Activated naive CD4-positive, alpha-beta T cell (primary cell): ENCODE measurements at places on chromosomes 1 and 21.

DNA sequence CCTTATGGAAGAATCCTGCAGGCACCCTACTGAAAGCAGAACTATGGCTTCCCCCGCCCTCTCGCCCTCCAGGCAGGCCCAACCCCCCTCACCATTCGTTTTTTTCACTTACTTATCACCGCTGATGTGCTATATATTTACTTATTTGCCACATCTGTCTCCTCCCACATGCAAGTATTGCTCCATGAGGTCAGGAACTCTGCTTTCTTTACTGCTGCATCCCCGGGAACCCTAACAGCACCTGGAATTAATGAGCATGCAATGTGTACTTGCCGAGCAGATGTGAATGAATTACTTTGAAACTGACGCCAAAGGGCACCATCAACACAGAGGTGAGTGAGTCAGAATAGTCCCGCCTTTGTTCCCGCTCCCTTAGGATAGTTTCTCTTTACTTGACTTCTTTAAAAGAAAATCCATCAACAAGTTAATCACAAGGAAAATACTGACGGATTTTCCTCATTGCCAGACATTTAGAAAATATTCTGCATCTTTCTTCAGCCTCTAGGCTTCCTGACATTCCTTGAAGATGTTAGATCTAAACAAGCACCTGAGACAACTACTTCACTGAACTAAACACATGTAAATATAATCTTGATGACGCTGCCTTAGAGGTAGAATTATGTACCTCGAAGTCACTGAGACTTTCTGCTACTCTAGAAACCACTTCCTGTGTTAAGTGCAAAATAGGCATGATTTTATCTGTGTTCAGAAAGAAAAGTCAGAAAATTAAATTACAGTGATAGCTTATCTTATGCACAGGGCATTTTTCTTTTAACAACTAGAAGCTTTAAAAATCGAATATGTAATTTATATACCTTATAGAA is 17.5 kb upstream of the RAB4A start:
- no peak for DNase-seq

GRCh38 chr1:29858646-29859045 is 622.3 kb downstream of the PTPRU start:
- DNase-seq, result no peak

GRCh38 chr1:1298861-1299685 is 8.7 kb downstream of the ACAP3 start:
- no peak for DNase-seq

DNA sequence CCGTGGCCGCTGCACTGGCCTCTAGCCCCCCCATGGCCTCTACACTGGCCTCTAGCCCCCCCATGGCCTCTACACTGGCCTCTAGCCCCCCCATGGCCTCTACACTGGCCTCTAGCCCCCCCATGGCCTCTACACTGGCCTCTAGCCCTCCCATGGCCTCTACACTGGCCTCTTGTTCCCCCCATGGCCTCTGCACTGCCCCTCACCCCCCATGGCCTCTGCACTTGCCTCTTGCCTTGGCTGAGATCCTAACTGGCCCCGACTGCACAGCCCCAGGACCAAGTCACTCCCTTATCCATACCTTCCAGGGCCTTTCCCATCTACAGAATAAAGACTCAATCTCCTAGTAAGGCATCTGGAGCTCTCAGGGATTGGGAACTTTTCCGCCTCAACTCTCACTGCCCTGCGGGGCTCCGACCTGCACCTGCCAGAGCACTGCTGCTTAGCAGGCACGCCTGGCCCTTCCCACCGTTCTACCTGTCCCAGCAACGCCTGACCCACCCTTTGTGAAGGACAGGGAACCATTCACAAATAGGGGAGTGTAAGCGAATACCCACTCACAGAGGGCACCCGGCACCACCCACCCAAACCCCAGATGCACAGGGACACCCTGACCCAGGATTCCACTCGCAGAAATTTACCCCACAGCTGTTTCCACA is 38.8 kb downstream of the ACOT7 start:
- no peak for DNase-seq

DNA sequence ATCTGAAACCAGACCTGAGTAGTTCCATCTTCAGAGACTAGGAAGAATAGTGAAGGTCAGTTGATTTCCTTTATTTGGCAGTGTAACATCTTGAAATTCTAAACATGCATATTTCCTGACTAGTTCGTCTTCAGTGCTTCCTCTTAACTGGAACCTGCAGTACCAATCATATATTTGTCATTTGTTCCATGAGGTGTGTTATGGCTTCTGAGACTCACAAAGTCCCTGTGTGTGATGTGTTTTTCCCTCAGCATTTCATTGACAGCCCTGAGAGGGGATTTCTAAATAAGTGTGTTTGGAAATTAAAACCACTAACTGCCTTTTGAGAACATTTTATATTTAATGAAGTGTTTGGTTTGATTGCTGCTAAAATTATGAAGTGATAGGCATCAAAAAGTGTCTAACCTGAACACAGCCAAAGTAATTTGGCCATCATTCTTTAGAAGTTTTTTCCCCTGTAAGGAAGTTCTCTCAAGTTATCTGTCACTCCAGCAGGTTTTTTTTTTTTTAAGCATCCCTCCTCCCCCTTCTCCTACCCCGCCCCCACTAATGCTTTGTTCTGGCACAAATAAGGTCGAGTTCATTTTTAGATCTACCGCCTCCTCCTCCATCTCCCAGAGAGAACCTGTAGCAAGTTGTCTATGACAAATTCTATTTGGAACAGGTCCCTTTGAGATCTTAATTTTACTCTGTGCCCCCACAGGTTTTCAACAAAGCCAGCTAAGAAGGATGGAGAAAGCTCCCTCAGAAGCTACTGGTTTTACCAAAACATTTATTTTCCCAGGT is 61.4 kb downstream of the TMEM200B start:
- no peak for DNase-seq

GRCh38 chr1:243508943-243509342 is 253.1 kb downstream of the SDCCAG8 start:
- no peak for DNase-seq

- DNase-seq, result no peak
Observed at GRCh38 chr1:44322367-44322766, 32.7 kb downstream of the ERI3 start.

- DNase-seq, result peak; percentile 55
Observed at GRCh38 chr21:42818328-42818749, 61.0 kb downstream of the WDR4 start.

- DNase-seq, result no peak
Observed at GRCh38 chr1:184535191-184535970, 148.6 kb downstream of the C1orf21 start.

DNA sequence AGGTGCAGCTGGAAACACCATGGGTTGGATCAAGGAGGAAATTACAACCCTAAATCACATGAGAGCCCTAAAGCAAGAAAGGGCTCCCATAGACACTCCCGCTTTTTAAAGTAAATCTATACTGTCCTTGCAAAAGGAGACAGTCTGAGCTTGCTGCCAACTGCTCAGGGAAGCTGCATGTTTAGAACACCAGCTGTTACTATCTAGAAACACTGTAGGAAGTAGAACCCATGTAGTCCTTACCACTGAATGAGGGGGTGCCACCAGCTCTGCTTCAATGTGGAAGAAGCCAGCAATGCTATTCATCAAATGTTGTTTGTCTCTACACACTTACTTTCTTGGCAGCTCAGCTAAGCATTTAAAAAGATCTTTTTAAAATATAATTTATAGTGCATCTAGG is 79.8 kb downstream of the PIGK start:
- DNase-seq, result no peak

GRCh38 chr1:119732465-119733168 is 20.9 kb downstream of the PHGDH start:
- no peak for DNase-seq

DNA sequence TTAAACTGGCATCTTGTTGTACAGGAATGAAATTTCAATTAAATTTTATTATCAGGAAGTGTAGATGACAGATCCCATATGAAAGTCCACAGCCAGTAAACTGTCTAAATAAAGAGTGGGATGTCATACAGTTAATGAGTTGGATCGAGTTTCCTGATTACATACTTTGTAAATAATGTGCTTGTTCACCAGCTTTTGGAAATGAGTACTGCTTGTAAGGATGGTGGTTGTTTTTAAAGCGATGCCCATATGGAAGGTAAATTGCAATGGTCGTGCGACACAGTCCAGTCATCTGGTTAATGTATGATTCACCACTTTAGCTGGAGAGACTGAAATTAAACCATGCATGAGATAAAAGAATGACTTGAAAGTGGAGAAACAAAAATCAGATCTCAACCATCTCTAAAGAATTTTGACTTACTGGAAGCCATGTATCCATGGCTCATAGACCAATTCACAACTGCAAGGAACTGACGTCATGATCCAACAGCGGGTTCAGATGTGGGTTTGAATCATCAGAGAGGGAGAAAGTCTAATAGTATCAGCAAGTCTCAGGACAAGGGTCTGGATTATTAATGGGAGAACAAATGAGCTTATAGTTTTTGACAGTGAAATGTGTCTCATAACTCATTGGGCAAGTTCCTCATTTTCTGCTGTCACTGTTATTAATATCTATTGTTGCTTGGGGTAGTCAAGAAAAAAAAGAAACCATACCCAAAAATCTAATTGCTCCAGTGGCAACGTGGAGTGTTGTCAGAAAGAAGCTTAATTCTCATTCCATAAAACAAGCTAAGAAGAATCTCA is 49.0 kb downstream of the MAP10 start:
- no peak for DNase-seq

- no peak for DNase-seq
Observed at GRCh38 chr1:61375082-61375880, 292.9 kb downstream of the NFIA start.

GRCh38 chr21:18449605-18450550 is 46.3 kb upstream of the TMPRSS15 start:
- DNase-seq, result no peak

GRCh38 chr1:58363585-58363984 is 182.9 kb downstream of the OMA1 start:
- DNase-seq, result no peak

DNA sequence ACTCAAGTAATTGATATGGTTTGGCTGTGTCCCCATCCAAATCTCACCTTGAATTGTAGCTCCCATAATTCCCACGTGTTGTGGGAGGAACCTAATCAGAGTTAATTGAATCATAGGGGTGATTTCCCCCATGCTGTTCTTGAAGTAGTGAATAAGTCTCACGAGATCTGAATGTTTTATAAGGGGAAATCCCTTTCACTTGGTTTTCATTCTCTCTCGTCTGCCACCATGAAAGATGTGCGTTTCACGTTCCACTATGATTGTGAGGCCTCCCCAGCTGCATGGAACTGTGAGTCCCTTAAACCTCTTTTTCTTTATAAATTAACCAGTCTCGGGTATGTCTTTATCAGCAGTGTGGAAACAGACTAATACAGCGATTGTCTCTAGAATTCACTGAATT is 135.4 kb downstream of the BACH1 start:
- DNase-seq, result no peak

DNA sequence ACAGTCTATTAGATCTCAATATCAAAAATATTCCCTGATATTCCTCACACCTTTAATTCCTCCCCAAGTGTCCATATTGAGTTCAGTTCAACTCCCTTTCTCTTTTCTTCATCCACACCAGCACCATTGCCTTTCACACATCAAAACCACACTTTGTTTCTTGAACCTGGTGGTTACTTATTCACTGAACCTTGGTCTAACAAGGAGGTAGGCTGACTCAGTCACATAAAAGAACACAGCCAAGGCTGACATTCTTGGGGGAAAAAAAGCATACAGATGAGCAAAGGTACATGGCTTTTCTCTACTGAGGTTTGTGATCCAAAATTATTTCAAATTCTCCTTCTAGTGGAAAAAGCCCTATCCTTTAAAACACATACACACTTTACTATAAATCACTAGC is 131.7 kb upstream of the USH2A start:
- no peak for DNase-seq

GRCh38 chr1:223721658-223722607 is 9.6 kb downstream of the CAPN2 start:
- no peak for DNase-seq

- no peak for DNase-seq
Observed at GRCh38 chr1:22658385-22659163, 5.5 kb downstream of the C1QB start.

GRCh38 chr21:38175306-38175705 is 81.5 kb upstream of the KCNJ15 start:
- no peak for DNase-seq

GRCh38 chr1:55445416-55445815 is 230.3 kb upstream of the USP24 start:
- DNase-seq, result no peak

DNA sequence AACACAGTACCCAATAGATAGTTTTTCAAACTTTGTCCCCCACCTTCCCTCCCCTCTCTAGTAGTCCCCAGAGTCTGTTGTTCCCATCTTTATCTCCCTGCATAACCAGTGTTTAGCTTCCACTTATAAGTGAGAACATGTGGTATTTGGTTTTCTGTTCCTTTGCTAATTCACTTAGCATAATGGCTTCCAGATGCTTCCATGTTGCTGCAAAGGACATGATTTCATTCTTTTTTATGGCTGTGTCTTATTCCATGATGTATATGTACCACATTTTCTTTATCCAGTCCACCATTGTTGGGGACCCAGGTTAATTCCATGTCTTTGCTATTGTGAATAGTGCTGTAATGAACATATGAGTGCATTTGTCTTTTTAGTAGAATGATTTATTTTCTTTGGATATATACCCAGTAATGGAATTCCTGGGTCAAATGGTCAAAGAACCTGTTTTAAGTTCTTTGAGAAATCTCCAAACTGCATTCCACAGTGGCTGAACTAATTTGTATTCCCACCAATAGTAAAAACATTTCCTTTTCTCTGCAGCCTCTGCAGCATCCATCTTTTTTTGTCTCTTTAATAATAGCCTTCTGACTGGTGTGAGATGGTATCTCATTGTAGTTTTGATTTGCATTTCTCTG is 126.0 kb downstream of the AK5 start:
- no peak for DNase-seq

DNA sequence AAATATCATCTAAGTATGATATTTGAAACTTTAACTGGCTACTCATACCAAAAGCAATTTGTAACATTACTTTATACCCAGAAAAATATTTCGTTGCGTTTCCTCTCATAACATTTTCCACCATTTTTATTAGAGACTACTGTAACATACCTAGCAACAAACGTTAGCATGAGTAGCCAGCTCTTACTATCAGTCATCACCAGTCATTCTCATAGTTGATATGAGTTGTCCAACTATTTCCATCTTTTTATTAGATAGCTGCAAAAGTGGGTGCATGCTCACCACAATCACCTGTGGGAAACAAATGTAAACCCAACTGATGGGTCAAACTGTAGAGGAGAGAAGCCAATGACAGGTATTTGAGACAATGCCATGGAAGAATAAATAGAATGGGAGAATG is 114.6 kb downstream of the AKT3 start:
- no peak for DNase-seq

DNA sequence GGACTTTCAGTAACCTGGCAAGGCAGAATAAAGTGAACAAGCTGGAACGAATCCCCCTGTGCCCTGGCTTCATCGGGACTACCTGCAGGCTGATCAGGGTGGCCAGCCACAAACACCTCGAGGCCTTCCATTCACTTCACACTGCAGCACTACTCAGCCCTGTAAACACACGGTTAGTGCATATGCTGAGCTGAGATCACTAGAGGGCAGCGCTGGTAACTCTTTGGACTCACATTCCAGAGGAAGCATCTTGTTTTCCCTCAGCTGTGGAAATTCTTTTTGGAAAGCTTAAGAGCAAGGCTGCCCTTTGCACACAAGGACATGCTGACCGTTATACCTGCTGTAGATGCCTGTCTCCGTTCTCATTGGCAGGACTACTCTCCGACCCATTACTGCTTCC is 32.1 kb downstream of the PCSK9 start:
- DNase-seq, result no peak
